ENCODE measurements at places on chromosomes 1 and 21. TPM values are rescaled to one million over a fixed set of nuclear protein-coding genes. Genes with fewer than 3 reads are reported as not detected.

Gene TOMM40L
- 5.8 TPM for total RNA-seq

Gene SH2D1B
- 0.82 TPM for total RNA-seq

GRCh38 chr1:111085676-111086075, 54.2 kb downstream of the DRAM2 start:
- no peak for DNase-seq
- no peaks in the 10 kb centered on the region for H3K4me1 ChIP-seq
- H3K4me3 ChIP-seq, result no peak overlapping the region
- H3K27ac ChIP-seq, result no peak overlapping the region

Gene LCE1C
- total RNA-seq, result not detected

DNA sequence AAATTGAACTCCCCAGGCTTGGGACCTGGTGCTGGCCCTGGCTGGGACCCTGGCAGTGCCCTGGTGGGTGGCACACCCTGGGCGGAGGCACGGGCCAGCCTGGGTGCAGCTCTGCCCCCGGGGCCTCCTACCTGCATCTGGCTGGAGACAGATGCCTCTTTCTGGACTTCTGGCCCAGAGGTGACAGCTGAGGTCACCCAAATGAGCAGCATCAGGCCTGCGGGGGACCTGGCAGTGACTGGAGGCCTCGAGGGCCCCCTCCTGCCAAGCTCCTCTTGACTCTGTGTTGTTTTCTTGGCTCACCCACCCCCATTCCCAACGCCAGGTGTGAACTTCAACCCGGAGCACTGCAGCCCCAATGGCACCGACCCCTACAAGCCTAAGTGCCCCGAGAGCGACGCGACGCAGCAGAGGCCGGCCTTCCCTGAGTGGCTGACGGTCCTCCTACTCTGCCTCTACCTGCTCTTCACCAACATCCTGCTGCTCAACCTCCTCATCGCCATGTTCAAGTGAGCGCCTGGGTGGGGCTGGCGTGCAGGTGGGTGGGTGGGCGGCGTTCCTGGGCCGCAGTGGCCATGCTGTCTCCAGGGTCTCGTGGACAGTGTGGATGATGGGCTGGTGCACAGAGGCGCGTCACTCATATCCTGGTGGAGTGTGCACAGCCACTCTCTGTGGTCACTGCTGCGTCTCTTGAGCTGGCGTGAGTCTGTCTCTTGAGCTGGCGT, 41.6 kb upstream of the LRRC3 start:
- H3K4me1 ChIP-seq, result no peaks in the 10 kb centered on the region
- H3K27me3 ChIP-seq, result peaks cover 17% of the 10 kb centered on the region
- no peak overlapping the region for H3K4me3 ChIP-seq
- no peak overlapping the region for H3K27ac ChIP-seq
- H3K36me3 ChIP-seq, result no peaks in the 10 kb centered on the region

DNA sequence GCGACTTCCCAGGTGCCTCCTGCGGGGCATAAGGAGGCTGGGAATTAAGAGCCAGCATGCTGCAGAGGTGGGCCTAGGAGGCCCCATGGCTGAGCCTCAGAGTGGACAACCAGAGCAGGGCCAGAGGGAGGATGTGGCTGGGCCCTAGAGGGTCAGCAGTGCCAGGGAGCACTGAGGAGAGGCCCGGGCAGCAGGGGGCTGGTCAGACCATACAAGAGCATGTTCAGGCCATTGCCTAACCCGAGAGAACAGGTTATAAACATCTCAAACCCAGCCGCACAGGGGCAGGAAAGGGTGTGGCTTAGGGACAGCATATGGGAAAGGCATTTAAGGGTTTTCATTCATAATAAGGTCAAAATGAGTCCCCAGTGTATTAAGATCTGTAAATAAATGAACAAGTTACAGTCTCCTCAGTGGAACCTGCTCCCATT, 51.1 kb downstream of the IER5 start:
- H3K36me3 ChIP-seq, result no peaks in the 10 kb centered on the region
- DNase-seq, result no peak
- no peak overlapping the region for H3K4me3 ChIP-seq
- H3K27ac ChIP-seq, result no peak overlapping the region
- no peaks in the 10 kb centered on the region for H3K27me3 ChIP-seq
- peaks cover 22% of the 10 kb centered on the region for H3K4me1 ChIP-seq

GRCh38 chr1:114610546-114611245, 29.3 kb upstream of the BCAS2 start:
- no peak for DNase-seq
- H3K27me3 ChIP-seq, result no peaks in the 10 kb centered on the region
- H3K4me1 ChIP-seq, result no peaks in the 10 kb centered on the region
- H3K4me3 ChIP-seq, result no peak overlapping the region
- H3K36me3 ChIP-seq, result no peaks in the 10 kb centered on the region
